Kidney (tissue), 22 donors: ENCODE measurements at places on chromosomes 12 and 14. TPM values are rescaled to one million over a fixed set of nuclear protein-coding genes. Genes with fewer than 3 reads are reported as not detected.

DPPA3 gene
- total RNA-seq, result not detected

P2RX2 gene
- 0.19 TPM for total RNA-seq

TDRD9 gene
- 6.6 TPM for total RNA-seq

SALL2 gene
- total RNA-seq, result 8.8 TPM

TAS2R14 gene
- 3.9 TPM for total RNA-seq

NIN gene
- total RNA-seq, result 40.0 TPM

SERPINA3 gene
- total RNA-seq, result 1,762 TPM

CLBA1 gene
- 22.6 TPM for total RNA-seq

TAS2R30 gene
- total RNA-seq, result 4.0 TPM

IGF1 gene
- total RNA-seq, result 7.2 TPM

KLRC1 gene
- total RNA-seq, result 1.4 TPM

FAR2 gene
- total RNA-seq, result 11.5 TPM

HCAR1 gene
- 0.72 TPM for total RNA-seq

PGAM5 gene
- 33.5 TPM for total RNA-seq

WBP11 gene
- 55.5 TPM for total RNA-seq

IRF9 gene
- 141 TPM for total RNA-seq

CYP27B1 gene
- total RNA-seq, result 3.5 TPM

EGLN3 gene
- 22.5 TPM for total RNA-seq

DDX51 gene
- total RNA-seq, result 19.6 TPM

GPR68 gene
- 1.7 TPM for total RNA-seq

PCK2 gene
- 36.1 TPM for total RNA-seq

ARMH4 gene
- 4.9 TPM for total RNA-seq

KLRF1 gene
- 2.0 TPM for total RNA-seq

SLCO1B1 gene
- total RNA-seq, result not detected

NEDD1 gene
- 14.3 TPM for total RNA-seq

TPH2 gene
- total RNA-seq, result not detected

AKAP3 gene
- total RNA-seq, result 2.7 TPM

FAM186B gene
- total RNA-seq, result 0.85 TPM

KRT71 gene
- not detected for total RNA-seq

SLC38A1 gene
- total RNA-seq, result 124 TPM

MYF6 gene
- total RNA-seq, result not detected

SCAF11 gene
- total RNA-seq, result 129 TPM

CLEC14A gene
- 37.6 TPM for total RNA-seq

NGB gene
- not detected for total RNA-seq

HOXC5 gene
- total RNA-seq, result 4.8 TPM

FUT8 gene
- total RNA-seq, result 49.6 TPM

CLEC6A gene
- not detected for total RNA-seq

PMEL gene
- 1.7 TPM for total RNA-seq

DHRS1 gene
- 32.7 TPM for total RNA-seq

HCAR3 gene
- total RNA-seq, result not detected

CCDC60 gene
- total RNA-seq, result not detected

RHOJ gene
- total RNA-seq, result 20.0 TPM

SERPINA12 gene
- total RNA-seq, result not detected

C1R gene
- 514 TPM for total RNA-seq

RTL1 gene
- total RNA-seq, result not detected

MYH6 gene
- 0.03 TPM for total RNA-seq

CCDC196 gene
- total RNA-seq, result not detected

TAS2R31 gene
- total RNA-seq, result 5.9 TPM

LGR5 gene
- 0.19 TPM for total RNA-seq

PGF gene
- total RNA-seq, result 9.3 TPM

GALC gene
- total RNA-seq, result 29.4 TPM

POLR3B gene
- total RNA-seq, result 9.7 TPM

OR4K13 gene
- not detected for total RNA-seq
